A549 (cell line): ENCODE measurements at places on chromosomes 1 and 21. TPM values are rescaled to one million over a fixed set of nuclear protein-coding genes. Genes with fewer than 3 reads are reported as not detected.

DNA sequence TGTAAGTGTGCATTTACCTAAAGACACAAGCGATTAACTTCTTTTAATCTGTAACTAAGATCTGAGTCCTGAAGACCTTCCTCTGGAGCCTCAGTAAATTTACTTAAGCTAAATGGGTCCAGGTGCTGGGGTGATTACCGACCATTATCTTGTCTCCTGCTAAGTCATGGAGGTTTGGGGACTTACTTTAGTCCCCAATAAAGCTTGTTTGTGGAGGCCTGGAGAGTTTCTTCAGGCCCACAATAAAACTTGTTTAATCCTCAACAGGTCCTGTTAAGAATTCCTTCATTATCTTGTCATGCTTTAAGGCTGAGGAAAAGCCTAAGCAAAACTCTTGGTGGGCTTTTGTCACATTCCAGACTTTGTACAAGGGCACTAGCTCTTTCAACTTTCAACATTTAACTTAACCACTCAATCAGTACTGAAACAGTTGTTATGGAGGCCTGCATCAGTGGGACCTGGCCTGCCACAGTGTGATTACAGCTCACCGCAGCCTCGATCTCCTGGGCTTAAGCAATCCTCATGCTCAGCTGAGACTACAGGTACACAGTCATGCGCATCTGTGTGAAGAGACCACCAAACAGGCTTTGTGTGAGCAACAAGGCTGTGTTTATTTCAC lies 84.0 kb downstream of the FMO4 start:
- DNase-seq, result no peak

DNA sequence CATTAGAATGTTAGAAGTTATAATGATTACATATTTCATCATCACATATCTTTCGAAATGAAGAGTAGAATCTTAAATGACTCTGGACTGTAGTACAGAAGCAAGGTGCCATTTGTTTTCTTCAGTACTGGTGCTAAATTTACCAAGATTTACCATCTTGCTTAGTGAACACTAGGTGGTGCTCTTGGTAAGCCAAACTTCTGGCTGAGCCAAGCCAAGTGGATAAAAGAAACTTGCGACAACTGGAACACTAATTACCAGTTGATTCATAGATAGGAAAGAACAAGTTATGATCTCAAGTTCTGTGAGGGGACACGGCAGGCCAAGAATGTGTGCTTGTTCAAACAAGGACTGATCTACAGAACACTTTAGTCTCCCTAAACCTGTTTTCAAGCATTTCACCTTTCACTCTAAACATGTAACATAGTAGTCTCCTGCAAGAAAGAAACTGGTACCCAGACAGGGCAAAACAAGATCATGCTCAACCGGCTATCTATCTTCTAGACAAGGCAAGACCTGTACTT lies 19.8 kb downstream of the SPRTN start:
- peak; percentile 73 for DNase-seq

The GBP3 gene
- polyA plus RNA-seq, result 0.93 to 1.1 TPM (median 0.98 TPM) in 3 replicates

The ID3 gene
- polyA plus RNA-seq, result 209 to 336 TPM (median 288 TPM) in 3 replicates

The GBP7 gene
- not detected in 3 replicates for polyA plus RNA-seq

The CELA3B gene
- polyA plus RNA-seq, result not detected in 3 replicates

The GUCA2B gene
- 0.17 TPM in 1 of 3 replicates, not detected in the others for polyA plus RNA-seq

The NT5C1A gene
- not detected in 3 replicates for polyA plus RNA-seq
